ENCODE measurements at places on chromosomes 6 and 20.

- DNase-seq: peak; percentile 18
These were observed 22.9 kb downstream of the PPP1R3G start for GRCh38 chr6:5108068-5108467.

- no peak for DNase-seq
These were observed 174.9 kb downstream of the ISM1 start for GRCh38 chr20:13396022-13396421.

DNA sequence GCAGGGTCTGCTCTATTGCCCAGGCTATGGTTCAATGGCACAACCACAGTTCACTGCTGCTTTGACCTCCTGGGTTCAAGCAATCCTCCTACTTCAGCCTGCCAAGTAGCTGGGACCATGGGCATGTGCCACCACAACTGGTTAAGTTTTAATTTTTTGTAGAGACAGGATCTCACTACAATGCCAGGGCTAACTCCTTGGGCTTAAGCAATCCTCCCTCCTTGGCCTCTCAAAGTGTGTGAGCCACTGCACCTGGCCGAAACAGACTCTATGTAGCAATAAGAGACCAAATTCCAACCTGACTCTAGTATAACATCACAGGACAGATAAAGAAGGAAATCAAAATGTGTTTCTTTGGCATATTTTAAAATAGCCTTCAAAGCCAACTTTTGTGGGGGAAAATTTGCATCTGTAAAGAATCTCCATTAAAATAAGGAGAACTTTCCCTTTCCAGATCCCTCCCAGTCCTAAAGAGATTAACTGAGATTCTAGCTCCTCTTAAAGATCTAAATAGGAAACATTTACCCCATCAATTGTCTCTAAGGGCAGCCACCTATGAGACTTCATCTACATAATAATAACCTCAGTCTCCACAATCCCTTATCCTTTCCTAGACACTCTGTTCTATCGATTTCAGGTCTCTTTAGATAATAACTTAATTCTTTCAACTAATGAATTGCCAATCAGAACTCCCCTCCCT, 94.7 kb upstream of the PLCB4 start:
- DNase-seq: no peak

- no peak for DNase-seq
These were observed 16.9 kb downstream of the KIF16B start for GRCh38 chr20:16556301-16556700.

- DNase-seq: no peak
These were observed 499.9 kb downstream of the TFAP2A start for GRCh38 chr6:9914951-9915350.

- no peak for DNase-seq
These were observed 5.7 kb upstream of the PLN start for GRCh38 chr6:118542184-118542952.

- DNase-seq: no peak
These were observed 537 bp downstream of the CSTF1 start for GRCh38 chr20:56392881-56393482.

- no peak for DNase-seq
These were observed 37.0 kb downstream of the SYTL3 start for GRCh38 chr6:158686791-158687381.

GRCh38 chr6:14635195-14635594, 517.6 kb downstream of the CD83 start:
- no peak for DNase-seq

DNA sequence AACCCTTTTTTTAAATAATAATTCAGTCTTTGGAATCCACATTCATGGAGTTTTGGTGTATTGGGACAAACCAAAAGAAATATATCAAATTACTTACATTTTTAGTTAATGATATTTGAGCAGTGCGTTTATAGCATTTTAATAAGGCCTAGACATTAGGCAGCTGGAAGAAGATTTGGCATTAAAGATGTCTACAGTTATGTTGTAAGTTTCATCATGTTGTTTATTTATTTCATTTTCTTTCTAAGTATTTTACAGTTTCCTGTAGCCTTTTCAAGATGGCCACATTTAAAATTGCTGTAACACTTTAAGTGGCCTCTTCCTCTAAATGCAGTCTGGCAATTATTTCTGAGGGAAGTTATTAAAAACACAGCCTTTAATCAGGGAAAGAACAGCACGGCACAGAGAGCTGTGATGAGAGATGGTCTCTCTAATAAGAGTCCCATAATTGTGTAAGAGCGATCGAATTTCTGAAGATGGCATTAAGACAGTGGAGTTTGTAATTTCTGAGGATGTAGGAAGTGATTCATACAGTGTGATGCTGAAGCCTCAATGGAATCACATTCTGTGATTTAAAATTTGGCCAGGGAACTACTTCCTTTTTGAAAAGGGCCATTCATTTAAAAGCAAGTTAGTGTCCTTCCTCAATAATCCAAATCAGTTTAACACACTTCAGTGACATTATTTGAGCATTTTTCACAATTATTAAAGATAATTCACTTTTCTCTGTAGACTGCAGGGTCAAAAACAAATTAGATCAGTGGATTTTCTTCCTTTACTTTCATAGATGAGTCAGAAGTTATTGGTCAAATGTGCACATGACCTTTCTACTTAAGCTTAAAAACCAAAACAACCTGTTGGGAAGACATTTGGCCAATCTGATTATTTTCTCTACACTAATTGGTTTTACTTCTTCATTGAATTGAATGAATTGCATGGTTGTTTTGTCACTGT, 52.4 kb upstream of the EDN3 start:
- DNase-seq: no peak

DNA sequence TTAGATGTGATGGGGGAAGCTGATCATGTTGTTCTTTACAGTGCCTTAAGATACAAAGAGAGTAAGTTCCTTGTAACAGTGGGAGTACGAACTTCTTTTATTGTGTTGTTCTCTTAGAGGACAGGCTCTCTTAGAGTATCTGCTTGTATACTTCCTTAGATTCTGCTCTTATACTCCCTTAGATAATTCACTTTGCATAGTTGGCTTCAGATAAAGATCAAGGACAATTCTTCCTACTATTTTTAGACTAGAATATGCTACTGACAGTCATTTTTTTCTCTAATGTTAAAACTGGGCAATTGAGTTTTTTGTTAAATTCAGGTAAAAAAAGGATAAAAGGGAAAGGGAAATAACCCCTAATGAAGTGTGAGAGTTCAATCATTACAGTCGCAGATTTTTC, 138.7 kb downstream of the MYB start:
- no peak for DNase-seq

DNA sequence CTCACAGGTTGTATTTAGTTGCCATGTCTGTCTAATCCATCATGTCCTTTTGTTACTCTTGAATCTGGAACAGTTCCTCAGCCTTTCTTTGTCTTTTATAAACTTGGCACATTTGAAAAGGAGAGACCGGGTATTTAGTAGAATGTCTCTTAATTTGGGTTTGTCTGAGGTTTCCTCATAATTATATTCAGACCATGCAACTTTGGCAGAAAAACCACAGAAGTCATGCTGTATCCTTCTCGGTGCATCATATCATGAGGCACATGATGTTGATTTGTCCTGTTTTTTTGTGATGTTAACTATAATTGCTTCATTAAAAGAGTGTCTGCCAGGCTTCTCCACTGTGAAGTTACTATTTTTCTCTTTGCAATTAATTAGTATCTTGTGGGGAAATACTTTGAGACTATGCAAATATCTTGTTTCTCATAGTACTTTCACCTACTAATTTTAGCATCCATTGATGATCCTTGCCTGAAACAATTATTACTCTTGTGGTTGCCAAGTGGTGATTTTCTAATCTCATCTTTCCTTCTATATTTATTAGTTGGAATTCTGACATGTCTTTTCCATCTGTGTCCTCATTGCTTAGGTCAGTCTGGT, 837.3 kb downstream of the DHX35 start:
- DNase-seq: no peak

DNA sequence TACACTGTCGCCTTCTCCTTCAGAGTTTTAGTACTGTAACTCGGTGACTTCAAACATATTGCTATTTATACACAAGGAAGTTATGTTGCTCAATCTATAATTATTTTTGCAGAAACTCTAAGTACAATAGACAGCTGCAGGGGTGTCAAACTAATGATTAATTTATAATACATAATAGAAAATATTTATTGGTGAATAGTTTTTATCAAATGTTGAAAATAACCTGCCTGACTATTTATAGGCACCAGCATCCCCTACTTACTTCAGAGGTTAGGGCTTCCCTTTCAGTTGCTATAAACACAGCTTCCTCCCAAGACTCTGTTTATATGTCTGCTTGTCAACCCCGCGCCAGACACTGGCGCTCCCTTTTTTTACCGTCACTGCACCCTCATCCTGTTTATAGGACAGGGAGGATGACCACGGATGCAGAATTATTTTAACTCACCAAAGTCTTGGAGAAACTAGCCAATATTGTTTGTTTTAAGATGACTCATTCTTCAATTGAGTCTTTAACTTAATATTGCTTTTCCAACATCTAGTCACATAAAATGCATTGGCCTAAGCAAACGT, 225.0 kb downstream of the ALDH8A1 start:
- no peak for DNase-seq

DNA sequence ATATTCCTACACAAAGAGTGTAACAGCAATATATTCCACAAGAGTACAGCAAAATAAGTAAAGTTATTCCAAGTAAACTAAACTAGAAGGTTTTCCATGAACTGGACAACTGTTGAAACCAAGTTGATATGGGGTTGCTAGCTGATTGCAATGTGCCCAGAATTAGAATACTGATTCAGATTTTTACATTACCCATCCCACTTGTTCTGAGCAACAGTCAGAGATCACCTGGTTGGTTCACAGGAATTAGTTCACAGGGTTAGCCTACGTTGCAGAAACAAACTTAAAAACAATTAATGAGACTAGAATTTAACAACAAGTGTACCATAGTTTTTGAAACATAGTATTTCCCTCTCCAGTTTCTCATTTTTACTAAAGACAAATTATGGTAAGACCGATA, 49.1 kb downstream of the CEP85L start:
- DNase-seq: no peak

GRCh38 chr6:157865249-157865648, 42.2 kb downstream of the SNX9 start:
- DNase-seq: no peak

GRCh38 chr6:36904114-36904513, 18.4 kb downstream of the C6orf89 start:
- DNase-seq: no peak

DNA sequence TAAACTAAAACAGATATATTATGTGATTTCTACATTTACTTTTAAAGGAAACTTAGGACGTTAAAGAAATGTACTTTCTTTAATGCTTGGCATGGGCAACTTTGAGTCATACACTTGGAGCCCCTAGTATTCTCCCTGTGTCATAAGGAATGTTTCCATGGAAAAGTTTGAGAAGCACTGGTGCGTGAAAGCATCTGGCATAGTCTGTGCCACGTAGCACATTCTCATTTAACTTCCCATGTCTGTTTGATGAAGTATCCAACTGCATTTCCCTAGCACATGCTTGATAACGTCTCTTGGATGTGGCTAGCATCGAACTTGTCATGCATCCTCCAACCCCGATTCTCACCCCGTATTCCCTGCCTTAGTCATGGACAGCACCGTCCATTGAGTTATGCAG, 172.0 kb downstream of the TBC1D7 start:
- no peak for DNase-seq

DNA sequence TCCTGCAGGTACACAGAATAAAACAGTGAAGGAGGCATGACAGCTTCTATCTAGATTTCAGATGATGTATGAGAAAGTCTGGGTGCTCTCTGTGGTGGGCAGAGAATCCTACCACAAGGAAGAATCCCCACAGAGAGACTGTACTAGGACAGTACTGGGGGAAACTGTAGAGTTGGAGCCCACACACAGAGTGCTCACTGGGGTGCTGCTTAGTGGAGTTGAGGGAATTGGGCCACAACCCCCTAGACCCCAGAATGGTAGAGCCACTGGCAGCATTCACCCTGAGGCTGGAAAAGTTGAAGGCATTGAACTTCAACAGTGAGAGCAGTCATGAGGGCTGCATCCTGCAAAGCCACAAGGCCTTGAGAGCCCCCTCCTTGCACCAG, 62.2 kb upstream of the TNFRSF21 start:
- DNase-seq: no peak

- DNase-seq: no peak
These were observed 71.4 kb downstream of the PLCB4 start for GRCh38 chr20:9140162-9140760.

DNA sequence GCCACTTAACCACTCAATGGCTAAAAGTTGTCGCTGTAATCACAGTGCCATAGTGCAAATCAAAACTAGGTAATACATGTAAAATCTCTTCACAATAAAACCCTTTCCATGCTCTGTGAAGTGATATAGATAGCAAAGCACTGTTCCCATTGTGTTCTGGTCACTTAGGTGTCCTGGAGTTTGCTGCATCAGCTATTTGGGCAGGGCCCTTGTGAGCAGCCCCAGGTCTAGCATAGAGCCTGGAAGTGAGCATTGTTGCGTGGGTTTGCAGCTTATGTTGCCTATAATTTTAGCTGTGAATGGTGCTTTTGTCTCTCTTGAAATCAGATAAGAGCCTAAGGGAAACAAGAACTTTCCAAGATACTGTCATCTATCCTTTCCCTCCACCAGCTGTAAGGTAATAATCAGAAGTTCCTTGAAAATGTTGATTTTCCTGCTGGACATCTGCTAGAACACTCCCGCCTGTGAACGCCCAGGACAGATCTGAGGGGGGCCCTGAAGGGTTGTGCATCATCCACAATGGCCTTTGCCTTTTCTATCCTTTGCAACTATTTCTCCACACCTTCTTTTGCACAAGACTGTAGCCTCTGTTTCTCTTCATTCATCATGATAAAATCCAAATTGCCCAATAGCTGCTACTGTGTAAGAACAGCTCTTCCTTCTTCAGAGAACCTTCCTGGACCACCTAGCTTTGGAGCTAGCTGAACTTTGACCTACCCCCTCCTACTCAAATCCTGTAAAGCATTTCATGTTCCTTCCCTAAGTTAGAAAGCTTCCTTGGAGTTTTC, 57.0 kb downstream of the TNFAIP3 start:
- DNase-seq: no peak

DNA sequence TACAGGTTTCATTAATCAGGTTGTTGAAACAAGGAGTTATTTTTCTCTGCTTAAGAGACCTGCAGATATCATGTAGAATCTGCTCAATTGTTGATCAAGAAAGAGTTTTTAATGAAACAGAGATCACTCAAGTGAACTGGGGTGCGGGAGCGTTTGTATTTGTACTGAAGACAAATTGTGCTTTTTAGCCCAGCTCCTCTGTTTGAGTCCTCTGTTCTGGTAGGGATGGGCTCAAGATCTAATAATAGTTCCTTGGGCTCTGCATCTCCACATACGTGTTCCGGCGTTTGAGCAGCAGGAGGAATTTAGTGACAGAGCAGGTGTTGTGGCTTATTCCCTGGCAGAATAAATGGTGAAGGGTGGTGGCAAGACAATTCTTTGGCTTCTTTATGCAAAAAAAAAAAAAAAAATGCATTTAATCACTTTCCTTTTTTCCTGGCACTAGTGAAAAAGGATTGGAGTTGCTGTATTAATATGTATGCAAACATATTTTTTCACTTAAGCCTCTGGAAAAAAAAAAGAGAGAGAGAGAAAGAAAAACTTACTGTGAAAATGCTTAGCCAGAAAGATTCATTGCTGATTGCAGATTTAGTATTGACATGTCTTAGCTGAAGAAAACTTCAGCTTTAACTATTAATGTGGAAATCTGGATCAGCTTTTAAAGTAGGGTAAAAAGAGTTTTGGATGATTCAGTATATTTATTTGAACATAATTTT, 4.0 kb downstream of the CITED2 start:
- no peak for DNase-seq

GRCh38 chr6:40509086-40509485, 78.1 kb downstream of the LRFN2 start:
- DNase-seq: no peak

Data from left forelimb (tissue), 1 donor.